ENCODE measurements at places on chromosomes 6 and 20.

DNA sequence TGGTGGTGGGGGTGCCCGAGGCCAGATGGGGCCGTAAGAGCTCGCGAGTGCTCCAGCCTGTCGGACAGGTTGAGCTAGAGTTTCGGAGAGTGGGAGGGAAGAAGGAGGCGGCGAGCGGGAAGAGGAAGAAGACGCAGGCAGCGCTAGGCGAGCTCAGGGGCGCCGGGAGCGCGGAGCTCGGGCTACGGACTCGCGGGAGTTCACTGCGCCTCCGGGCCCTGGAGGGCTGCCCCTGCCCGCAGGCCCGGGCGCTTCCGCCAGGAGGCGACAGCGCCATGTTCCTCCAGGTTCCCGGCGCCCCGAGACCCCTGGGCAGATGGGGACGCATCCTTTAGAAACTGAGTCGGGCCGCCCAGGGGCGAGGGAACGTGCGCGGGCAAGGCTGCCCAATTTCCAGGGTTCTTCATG, 984 bp downstream of the TFAP2C start:
- peak; percentile 97 for DNase-seq

DNA sequence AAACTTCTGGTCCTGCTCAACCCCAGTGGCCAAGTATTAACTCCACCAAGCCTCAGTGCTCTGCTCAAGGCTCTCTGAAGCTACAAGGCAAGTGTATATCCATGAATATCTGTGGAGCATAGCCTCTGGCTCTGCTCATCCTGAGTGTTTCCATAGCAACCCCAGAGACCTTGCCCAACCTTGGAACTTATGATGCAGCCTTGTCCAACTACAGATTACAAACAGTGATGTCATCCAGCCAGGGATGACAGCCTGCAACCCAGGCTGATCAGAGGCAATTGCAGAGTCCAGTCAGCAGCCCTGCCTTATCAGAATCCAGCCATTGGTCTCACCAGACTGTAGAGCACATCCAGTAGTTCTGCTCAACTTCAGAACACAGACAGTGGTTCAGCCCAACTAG, 65.5 kb upstream of the SPACA1 start:
- no peak for DNase-seq

DNA sequence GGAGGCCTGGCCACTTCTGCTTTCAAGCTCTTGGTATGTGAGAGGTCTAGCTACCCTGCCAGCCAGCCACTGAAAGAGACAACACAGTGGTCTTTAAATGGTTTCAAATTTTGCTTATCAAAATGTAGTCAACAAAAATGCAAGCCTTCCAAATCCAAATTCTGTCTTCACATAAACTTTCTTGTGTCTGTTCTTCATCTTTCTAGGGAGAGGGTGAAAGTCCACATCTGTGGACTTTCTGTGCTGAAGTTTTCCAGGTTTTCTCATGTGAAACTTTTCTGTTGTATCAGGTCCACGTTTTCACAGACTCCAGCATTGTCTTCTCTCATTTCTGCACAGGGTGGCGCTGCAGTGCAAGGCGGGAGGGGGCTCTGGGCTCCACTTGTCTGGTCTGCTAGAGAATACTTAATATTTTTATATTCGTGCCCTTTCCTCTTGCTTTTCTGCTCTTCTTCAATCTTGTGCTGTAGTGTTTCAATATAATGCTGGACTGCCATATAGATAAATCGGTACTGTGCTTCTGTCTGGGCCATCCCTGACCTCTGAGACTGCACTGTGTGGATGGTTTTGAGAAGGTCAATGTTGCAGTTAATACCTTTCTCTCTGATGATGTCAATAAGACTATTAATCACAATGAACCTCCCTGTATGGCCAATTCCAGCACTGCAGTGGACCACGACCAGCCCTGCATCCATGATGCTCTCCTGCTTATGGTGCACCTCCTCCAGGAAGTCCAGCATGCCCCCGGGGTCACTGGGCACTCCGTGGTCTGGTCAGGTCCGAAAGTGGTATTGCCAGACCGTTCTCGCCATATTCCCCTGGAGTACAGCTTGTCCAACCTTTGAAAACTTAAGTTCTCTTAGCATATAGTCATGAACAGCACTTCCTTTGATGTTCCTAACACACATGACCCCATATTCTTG, 161.6 kb upstream of the TNFAIP3 start:
- peak; percentile 72 for DNase-seq

- DNase-seq = no peak
Measured at GRCh38 chr20:62009322-62009721, 56.4 kb downstream of the TAF4 start.

DNA sequence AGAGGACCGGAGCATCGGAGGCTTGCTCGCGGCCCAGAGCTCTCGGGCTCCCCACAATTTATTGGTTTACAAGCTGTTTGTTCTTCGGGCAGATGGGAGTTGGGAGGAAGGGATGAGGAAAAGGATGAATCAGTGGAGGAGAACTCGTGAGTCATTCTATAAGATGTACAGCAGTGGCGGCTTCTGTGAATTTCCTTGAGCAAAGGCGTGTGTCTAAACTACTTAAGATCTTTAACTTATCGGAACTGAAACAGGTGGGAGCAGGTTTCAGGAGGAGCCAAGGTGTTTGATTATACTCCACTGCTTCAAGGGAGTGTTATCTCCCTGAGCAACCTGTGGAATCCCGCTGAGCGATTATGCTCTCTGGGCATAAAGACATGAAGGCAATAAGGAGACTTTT, 50.5 kb upstream of the IBTK start:
- DNase-seq = peak; percentile 78

DNA sequence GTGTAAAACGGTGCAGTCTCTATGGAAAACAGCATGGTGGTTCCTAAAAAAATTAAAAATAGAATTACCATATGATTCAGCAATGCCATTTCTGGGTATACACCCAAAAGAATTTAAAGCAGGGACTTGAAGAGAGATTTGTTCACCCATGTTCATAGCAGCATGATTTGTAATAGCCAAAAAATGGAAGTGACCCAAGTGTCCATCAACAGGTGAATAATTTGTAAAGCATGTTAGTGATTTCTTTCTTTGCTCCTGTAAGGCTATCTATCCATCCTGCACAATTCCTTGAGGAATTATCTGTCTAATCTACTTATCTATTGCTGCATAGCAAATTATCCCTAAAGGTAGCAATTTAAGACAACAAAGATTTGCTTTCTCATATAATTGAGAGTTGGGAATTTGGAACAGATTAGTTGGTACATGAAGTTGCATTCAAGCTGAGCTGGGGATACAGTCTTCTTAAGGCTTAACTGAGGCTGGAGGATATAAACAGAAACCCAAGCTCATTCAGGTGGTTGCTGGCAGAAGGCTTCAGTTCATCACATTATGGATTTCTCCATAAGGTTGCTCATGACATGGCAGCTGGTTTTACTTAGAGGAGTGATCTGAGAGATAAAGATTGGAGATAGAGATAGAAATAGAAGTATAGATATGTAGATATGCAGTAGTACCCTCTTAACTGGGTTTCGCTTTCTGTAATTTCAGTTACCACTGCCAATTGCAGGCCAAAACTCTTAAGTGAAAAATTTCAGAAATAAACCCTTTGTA, 62.0 kb downstream of the IL22RA2 start:
- no peak for DNase-seq

DNA sequence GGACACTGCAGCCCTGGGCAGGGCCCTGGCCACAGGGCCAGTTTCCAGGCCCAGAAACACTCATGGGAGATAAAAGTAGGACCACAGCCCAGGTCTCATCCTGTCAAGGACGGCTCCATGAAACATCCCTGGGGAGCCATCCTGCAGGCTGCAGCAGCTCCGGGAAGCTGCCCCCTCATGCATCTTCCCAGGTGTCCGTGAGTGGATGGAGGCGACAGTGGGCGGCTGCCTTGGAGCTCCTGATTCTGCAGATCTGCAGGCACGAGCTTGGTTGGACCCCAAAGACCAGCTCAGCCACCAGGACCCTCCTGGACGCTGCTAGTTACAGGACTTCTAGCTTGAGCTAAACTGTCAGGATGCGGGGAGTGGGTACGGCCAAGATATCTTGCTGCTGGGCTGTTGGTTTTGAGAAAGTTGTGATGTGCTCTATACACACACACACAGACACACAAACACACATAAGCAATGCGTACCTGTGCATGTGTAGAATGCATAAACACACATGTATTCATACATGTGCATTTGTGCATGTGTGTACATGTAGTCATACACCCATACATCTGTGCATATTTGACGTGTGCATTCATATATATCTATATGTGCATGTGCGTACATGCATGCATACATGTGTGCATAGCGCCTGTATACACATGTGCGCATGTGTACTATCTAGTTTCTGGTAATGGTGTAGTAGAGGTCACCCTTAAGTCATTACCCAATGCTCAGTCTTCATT, 297.8 kb downstream of the TAF4 start:
- no peak for DNase-seq

- no peak for DNase-seq
Measured at GRCh38 chr20:3090565-3090964, 6.0 kb upstream of the AVP start.

GRCh38 chr6:120945905-120946594, 388.2 kb downstream of the TBC1D32 start:
- DNase-seq = no peak

- DNase-seq = peak; percentile 18
Measured at GRCh38 chr20:63552481-63553249, 1.3 kb upstream of the FNDC11 start.
